ENCODE measurements at places on chromosomes 12 and 14.

- DNase-seq: no peak
Measured at GRCh38 chr14:54343272-54344121, 53.3 kb upstream of the CDKN3 start.

- DNase-seq: no peak
Measured at GRCh38 chr12:47942614-47943225, 20.7 kb upstream of the TMEM106C start.

- DNase-seq: peak; percentile 73
Measured at GRCh38 chr12:27064397-27065342, 17.7 kb downstream of the C12orf71 start.

DNA sequence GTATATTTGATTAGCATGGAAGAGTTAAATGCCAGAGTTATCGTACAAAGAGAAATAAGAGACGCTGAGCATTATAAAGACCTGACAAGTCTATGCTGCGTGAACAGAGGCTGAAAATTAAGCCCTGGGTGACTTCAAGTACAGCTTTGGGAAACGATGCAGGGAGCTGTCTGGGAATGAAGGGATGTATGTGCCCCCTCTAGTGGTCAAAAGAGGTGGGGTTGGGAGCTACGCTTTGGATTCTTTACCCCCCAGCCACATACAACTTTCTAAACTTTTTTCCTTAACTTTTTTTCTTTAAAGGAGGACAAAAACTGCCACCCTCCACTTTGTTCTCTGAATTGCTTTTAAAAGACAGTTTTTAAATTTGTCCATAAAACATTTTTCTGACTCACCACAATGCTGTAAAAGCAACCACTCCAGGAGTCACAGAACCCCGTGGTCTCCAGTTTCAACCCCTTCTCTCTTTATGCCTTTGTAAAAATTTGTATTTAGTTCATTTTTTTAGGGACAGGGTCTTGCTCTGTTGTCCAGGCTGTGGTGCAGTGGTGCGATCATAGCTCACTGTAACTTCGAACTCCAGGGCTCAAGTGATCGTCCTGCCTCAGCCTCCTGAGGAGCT is 59.4 kb downstream of the ZNF664 start:
- peak; percentile 69 for DNase-seq

DNA sequence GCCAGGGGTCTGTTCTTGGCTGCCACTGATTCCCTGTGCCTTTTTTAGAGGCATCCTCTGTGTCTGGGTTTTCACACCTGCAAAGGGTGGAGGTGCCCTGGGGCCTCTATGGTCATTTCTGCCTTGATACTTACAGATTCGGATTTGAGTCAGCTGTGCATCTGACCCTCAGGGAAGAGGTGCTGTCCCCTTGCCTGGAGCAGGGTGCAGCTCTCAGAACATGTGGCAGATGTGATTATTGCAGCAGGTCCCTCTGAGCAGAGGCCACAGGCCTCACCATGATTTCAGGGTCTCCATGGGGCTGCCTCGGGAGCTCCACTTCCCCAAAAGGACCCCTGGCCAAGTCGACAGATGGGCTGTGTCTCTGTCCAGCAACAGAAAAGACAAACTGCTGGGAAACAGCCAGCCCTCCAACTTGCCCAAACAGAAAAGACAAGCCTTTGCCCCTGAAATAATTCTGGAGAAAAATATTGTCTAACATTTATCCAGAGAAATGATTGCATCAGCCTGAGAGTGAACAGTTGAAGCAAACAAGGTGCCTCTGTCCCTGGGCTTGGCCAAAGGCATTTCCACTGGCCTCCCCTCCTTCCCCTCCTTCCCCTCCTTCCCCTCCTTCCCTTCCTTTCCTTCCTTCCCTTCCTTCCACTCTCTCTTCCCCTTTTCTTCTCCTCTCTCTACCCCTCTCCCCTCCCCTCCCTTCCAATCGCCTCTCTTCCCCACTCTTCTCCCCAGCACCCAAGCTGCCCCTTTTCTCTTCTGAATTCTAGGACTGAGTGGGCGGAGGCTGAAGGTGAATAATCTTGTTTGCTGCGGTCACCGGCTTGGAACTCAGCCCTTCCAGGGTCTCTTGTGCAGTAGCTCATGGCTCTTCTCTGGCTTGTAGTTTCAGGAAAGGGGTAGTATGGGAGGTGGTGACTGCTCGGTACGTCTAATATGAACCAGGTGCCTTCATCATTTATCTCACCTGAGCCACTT is 676 bp downstream of the SERPINA3 start:
- DNase-seq: no peak

DNA sequence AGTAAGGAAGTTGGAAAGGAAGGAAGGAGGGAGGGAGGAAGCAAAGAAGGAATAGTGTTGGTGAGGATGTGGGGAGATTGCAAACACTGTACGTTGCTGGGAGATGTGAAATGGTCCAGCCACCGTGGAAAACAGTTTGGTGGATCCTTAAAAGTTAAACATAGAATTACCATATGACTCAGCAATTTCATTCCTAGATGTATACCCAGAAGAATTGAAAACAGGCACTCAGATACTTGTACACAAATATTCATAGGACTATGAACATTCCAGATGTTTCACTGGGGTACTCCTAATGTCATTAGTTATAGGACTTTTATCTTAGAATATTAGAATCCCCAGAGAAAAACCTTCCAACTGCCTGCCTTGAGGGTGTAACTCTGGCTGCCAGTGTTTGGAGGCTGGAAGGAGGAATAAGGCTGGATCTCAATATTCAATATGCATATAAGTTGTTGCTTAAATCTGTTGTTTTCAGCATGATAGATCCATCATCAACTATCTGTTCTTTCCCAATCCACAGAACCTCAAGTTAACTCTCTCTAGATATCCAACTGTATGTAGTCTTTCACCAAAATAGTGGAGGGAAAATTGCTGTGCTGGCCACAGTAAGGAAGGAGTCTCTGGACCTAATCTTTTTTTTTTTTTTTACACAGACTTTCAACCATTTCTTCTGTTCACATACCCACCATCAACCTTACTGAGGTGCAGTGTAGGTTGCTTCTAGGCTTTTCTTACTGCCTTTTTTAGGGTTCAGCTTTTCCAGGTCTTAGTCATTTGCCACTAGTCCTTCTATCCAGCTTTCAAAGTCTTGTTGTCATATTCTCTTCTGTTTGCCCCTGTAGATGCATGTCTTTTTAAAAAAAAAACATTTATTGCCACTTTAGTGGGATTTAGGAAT is 94.5 kb downstream of the DNAI7 start:
- DNase-seq: peak; percentile 6

GRCh38 chr12:116365606-116366455 is 88.3 kb upstream of the MED13L start:
- DNase-seq: no peak

GRCh38 chr12:69529021-69529420 is 56.2 kb upstream of the CCT2 start:
- no peak for DNase-seq

DNA sequence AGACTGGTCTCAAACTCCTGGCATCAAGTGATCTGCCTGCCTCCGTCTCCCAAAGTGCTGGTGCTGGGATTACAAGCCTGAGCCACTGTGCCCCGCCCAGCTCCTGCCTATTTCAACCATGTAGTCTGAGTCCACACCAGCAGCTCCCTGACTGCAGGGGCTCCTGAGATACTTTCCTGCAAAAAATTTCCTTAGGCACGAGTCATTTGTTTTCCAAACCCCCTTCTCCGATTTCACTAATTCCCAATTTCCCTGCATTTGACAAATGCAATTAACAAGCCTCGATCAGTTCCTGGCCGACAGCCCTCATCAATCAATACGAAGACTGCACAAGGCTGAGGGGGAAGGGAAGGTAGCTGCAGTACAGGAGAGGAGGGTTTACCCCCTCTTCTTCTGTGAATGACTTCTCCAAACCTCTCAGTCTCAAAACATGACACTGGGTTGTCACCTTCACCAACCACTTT is 10.1 kb downstream of the PSMB5 start:
- DNase-seq: no peak

DNA sequence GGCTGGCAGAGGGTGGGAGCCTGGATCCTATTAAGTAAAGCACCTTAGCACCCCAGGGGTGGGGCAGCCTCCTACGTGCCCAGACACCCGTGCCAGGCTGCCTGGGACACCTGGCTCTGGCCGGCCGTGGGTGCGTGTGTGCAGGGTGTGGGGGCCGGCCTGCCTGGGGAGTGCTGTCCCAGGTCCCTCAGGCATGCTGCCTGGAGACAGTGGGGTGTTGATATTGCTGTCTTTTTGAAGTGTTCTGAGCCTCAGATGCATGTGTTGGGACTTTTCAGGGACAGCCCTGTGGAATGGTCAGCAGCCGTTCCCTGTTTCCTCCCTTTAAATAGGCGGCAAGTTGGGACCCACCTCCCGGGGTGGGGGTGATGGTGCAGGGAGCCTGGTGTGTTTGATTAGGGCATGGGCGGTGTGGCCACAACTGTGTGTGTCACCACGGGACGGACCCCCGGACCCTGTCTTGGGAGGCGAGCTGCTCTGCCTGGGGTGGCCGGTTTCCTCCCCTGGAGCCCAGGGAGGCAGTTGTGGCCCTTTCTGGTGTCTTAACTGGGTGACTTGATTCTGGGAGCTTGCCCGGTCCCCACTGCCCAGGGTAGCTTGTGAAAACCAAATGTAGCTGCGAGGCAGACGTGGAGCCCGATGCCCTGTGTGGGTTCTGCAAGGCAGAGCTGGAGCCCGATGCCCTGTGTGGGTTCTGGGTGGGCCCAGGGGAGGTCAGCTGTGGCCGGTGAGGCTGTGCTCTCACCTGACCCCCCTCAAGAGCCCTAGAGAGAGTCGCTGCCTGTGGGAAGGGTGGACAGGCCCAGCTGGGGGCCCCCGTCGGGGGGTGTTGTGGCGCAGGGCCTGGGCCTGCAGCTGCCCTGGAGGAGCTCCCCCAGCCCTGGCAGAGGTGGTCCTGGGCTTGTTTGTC is 8.2 kb downstream of the ULK1 start:
- DNase-seq: no peak

DNA sequence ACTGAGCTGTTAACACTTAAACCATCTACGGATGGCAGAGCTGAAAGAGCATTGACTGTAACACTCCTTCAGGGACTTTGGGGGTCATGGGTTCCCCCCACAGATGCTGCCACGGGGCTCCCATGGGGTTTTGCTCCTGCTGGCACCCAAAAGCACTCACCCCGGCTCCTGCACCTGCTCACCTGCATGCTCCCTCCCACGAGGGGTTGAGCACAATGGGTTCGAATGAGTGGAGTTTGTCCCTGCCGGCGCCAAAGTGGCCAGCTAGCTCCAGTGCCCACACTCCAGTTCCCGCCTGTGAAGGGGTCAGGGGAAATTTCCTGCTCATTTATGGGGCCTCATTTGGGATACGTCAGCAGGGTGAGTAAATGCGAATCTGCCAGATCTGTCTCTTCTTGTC is 40.7 kb downstream of the TNFAIP2 start:
- no peak for DNase-seq

DNA sequence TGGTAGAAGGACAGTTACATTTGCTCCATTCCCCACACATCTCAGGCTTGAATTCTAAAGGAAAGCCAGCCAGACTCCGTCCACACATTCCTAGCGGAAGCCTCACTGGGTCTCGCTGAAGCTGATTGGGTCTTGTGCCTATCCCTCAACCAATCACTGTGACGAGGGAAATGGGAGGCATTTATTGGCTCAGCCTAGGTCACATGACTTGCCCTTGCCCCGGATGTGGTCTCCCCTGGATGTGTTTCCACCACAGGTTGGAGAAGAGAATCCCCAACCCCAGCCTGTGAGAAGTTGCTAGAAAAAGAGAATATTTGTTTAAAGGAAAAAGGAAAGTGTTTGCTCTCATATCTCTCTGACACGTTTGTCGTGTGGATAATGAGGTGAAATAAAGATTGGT is 93.4 kb downstream of the C12orf75 start:
- DNase-seq: no peak

GRCh38 chr14:70640938-70641547 is 673 bp upstream of the TTC9 start:
- no peak for DNase-seq

DNA sequence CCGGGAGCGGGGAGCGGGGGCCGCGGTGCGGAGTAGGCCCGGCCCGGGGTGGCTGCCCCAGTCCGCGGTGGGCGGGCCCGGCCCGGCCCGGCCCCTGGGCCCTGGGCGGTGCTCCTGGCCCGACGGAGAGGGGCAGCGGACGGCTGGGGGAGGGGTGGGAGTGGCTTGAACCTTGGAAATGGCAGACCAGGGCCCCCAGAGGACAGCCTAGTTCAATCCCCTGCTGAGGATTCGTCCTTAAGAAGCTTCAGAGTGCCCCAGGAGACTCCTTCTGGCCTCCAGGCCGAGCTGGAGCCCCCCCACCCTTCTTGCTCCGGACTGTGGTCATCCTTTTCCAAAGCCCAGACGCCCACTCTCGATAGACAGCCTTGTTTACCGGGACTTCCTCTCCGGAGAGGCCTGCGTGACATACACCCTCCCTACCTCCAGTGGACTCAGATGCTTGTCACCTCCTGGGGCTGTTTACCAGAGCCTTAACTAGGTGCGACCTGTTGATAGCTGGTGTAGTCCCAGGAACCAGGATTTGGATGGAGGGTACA is 458 bp downstream of the KHNYN start:
- peak; percentile 86 for DNase-seq

GRCh38 chr14:61533513-61534255 is 161.6 kb upstream of the HIF1A start:
- no peak for DNase-seq

DNA sequence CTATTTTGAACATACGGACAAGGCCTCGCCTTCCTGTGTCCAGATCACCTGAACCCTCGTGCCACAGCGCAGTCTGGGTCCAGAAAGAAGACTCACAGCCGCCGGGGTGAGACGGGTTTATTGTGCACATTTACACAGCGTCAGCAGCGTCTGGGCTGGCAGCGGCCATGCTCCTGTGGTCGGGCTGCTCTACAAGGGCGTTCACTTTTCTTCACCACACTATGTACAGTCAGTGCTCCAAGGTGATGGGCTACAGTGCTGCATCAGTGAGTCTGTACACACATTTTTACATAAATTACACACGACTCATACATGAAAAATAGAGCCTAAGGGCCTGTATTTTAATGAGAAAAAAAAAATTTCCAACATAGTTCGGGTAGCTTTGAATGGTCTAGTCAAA is 18.0 kb downstream of the ZFYVE21 start:
- no peak for DNase-seq

- no peak for DNase-seq
Measured at GRCh38 chr12:40618636-40619035, 73.6 kb upstream of the CNTN1 start.

DNA sequence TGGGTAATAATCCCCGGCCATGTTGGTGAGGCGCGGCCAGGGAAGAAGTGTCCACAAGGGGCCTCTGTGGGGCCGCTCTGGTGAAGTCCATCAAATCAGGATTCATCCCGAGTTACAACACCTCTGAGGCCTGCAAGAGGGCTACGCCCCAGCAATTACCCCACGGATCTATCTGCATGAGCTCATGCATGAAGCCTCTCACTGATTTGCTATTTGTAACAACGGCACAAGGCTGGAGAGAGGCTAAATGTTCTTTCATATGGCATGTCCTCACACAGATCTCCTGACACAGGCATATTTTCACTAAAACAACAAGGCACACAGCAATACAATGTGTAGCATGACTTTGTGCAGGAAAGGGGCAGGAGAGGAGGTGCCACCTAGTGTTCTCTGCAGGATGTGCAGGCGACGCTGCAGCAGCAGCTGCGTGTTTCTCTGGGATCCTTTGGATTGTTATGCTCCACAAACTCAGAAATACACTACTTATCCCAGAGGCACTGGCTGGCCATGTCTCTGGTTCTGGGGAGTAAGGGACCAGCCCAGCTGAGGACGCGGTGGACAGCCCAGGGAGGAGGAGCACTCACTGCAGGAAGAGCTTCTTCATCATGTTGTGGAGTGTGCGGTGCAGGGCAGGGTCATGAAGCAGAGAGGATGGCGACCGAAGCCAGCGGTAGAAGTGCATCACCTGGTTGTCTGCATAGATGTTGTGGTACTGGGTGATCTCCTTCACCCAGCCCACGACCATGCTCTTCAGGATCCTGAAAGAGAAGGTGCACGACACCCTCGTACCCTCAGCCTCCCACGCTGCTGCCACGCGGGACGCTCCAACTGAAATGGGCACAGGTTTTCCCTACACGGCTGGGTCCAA is 20.2 kb downstream of the P2RX2 start:
- DNase-seq: peak; percentile 30

Data from suppressor macrophage treated with lipopolysaccharide for 4 hours (primary cell).